ENCODE measurements at places on chromosomes 7 and 10.

- DNase-seq: no peak
These were observed 31.7 kb downstream of the ZNF775 start for GRCh38 chr7:150410680-150411346.

DNA sequence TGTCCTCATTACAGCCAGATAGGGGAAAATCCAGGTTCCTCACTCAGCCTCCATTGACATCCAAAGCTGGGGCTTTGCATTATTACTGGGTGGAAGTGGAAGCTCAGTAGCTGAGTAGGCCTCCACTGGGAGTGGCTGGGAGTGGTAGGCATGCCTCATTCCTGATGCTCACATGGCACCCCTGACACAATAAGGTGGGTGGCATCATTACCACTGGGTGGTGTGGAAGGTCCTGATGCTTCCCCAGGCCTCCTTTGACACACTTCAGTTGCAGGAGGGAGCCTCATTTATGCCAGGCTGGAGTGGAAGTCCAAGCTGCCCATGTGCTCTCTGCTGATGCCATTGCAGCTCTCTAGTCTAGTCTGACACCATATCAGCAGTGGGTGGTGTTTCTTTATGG, 48.2 kb upstream of the GPR141 start:
- DNase-seq: no peak

DNA sequence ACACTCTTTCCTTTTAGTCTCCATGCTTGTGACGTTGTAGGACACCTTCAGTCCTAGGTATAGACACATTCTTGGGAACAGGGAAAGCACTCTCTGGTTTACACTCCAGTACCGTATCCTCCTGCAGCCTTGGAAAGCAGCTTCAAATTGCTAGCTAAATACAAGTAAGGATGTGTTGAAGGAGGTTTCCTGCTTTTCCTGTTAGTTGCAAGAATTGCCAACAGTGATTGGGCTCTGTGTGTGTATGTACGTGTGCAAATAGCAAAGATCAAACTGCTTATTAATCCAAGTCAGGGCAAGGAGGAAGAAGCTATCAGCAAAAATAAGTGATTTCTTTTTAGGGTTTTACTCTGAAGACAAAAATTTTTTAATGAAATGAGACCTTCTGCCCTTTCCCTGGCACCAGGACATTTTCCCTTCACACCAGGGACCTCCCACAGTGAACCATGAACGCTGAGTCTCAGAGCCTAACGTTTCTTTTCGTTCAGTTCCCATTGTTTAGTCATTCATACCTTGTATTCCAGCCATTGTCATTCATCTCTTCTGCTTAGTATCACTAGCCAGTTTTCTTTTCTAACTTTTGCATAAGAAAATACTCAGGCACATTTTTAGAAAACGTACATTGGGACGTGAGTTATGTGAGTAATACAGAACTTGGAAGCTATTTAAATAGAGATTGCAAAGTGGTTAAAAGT, 36.9 kb upstream of the AUTS2 start:
- no peak for DNase-seq

DNA sequence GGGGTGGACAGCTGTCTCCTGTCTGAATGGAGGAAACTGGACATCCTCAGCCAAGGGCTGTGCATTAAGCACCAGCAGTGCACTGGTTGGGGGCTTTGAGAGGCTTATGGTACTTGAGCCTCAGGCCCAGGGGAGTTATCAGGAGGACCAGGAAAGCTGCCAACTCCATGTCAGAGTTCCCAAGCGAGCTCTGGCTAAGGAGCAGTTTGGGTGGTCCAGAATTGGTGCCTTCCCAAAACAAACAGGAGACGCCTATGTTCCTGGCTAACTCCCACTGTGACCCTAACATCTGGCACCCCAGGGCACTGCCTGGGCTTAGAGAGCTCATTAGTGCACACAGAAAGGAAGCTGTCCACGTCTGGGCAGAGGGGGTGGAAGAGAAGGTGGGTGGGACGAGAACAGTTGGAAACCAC, 408.6 kb upstream of the NPVF start:
- DNase-seq: peak; percentile 60

DNA sequence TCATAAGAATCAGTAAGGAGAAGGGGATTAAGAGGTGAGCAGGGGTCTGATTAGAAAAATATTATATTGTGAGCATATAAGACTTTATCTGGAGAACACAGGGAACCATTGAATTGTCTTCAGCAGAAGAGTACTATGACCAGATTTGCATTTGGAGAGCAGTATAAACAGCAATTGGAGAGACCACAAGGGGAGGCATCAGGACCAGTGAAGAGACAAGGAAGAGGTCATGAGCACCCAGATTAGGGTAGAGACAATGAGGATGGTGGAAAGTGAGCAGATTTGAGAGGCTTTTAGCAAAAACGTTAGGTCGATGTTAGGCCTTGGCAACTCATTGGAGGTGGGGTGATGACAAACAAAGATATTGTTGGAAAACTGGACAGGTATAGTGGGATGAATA, 13.0 kb upstream of the SMIM30 start:
- no peak for DNase-seq

DNA sequence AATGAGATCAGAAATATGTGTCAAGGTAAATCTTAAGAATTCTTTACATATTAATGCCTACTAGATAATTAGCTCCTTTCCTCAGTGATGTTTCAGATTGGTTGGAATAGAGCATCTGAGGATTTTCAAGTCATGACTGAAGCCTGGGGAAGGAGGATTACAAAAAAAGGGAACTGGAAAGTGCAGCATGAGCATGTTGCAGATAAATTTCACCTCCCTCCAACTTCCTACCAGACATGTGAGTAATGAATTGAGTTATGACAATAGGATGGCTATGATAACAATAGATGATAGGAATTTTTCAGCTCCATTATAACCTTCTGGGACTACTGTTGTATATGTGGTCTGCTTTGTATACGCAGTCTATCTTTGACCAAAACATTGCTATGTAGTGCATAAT, 104.2 kb upstream of the RAB18 start:
- no peak for DNase-seq

GRCh38 chr7:76234931-76235441, 33.3 kb downstream of the SRRM3 start:
- peak; percentile 92 for DNase-seq

DNA sequence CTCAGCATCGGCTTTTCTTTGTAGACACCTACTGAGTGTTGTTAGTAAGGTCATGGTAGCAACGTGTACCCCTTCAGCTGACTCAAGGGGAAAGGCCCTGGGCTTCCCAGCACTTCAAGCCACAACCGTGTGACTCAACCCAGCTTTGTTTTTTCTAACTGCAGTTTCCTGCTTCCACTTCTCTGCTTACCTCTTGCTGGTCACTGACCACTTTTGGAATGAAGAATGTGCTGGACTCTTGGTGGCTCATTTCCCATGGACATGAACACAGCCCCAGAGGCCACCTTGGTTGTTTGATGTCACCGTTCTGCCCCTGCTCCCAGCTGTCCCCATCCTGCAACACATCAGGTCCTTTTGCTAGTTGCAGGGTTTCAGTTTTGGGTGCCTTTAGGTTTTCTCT, 69.5 kb upstream of the ZNF438 start:
- DNase-seq: no peak

Measured in eye (tissue), 1 donor.